Fibroblast of the aortic adventitia (primary cell): ENCODE measurements at places on chromosomes 7 and 10. TPM values are rescaled to one million over a fixed set of nuclear protein-coding genes. Genes with fewer than 3 reads are reported as not detected.

DNA sequence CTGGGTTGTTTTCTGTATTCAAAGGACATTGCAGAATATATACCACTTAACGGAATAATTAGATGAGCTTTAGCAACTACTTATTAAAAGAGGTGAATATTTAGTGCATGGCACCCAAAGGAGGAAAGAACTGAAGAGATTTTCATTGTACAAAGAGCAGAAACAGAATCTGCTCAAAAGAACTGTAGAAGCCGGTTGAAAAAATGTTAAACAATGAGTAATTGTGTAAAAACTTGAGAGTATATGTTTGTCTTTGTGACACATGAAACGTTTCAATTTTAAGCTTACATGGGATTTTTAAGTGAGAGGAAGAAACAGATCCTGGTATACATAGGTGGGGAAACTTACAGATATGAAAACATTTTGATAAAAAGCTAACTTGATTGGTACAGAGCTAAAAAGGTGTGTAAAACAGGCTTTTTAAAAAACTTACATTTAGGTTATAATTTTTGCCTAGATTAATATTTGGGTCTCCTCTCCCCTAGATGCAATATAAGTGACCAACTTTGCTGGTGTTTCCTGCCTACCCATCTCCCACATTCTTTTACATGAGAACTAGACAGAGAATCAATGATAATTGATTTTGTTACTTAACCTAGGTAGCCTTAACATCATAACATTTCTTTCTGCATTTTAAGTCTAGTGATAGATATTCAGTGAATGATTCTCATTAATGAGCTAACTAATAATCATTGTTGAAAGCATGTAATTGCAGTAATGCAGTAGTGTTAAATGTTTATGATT is 6.8 kb downstream of the ARL5B start:
- peak; percentile 35 for DNase-seq

- DNase-seq, result peak; percentile 77
Observed at GRCh38 chr7:13742126-13742525, 247.3 kb downstream of the ETV1 start.

Gene MSMB
- not detected in 2 replicates for total RNA-seq

DNA sequence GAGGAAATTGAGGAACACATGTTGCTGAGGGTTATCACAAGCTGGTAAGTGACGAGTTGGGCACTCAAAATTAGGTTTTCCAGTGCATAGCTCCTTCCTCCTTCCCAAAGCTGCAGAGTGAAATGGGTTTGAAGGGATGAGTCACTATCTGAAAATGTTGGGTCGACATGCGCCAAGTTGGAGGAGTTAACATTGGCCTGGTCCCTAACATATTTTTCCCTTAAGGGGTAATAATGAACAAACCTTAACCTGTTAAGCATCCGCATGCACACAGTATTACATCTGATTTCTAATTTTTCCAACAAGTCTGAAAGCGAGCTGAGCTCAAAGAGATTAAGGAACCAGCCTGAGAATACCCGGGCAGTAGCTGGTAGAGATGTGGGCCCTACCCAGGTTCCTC is 20.7 kb upstream of the TECTB start:
- peak; percentile 46 for DNase-seq

Gene NCF1
- total RNA-seq, result not detected in 2 replicates

Gene TRIM50
- not detected in 2 replicates for total RNA-seq

Gene NPFFR1
- total RNA-seq, result not detected in 2 replicates

GRCh38 chr7:40983111-40983510 is 719.8 kb downstream of the INHBA start:
- DNase-seq, result no peak

DNA sequence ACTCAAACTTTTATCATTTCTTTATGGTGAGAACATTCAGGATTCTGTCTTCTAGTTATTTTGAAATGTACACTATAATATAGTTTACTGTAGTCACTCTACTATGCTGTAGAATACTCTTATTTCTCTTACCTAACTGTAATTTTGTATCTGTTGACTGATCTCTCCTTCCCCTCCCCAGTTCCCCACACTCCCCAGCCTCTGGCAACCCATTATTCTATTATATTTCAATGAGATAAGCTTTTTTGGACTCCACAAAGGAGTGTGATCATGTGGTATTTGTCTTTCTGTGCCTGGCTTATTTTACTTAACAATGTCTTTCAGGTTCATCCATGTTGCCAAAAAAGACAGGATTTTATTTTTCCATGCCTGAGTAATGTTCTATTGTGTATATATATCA is 71.4 kb upstream of the DYNC1I1 start:
- DNase-seq, result no peak

- peak; percentile 96 for DNase-seq
Observed at GRCh38 chr7:91913612-91914011, 27.1 kb upstream of the AKAP9 start.

Gene GBX1
- not detected in 2 replicates for total RNA-seq

- DNase-seq, result no peak
Observed at GRCh38 chr7:17326378-17326777, 27.9 kb downstream of the AHR start.

Gene AUTS2
- 10.7 and 33.4 TPM in 2 replicates for total RNA-seq

Gene LIPK
- total RNA-seq, result not detected in 2 replicates

DNA sequence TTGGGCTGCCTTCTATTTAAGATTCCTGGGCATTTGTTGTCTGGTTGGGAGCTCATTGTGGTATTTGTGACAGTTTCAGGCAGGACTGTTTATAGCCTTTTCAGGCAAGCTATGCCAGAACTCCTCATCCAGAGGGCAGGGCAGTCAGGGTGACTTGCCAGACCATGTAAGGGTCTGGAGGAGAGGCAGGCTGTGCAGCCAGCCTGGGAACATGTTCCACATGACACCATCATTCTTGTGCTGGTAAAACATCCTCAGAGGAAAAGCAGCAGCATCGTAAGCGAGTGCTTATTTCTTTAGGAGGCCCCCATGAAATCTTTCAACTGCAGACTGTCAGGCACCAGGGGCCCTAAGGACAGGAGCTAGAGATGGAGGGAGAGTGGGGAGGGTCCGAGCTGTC is 44.0 kb upstream of the SORBS1 start:
- DNase-seq, result no peak

- DNase-seq, result no peak
Observed at GRCh38 chr7:17546189-17546588, 247.7 kb downstream of the AHR start.

DNA sequence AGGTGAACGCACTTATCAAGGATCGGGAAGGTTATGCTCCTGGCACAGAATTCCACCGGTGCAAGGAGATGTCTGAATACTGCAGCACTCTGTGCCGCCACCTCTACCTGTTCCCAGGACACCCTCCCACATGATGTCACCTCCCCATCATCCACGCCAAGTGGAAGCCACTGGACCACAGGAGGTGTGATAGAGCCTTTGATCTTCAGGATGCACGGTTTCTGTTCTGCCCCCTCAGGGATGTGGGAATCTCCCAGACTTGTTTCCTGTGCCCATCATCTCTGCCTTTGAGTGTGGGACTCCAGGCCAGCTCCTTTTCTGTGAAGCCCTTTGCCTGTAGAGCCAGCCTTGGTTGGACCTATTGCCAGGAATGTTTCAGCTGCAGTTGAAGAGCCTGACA is 11.0 kb upstream of the CLCN1 start:
- no peak for DNase-seq

Gene ABCB1
- 0.08 and 0.36 TPM in 2 replicates for total RNA-seq

GRCh38 chr7:43851805-43852204 is 17.5 kb downstream of the MRPS24 start:
- no peak for DNase-seq

GRCh38 chr7:128948976-128949760 is 11.4 kb downstream of the IRF5 start:
- peak; percentile 16 for DNase-seq

Gene CAV2
- total RNA-seq, result 51.2 and 113 TPM in 2 replicates

GRCh38 chr7:7971308-7972040 is 2.9 kb downstream of the GLCCI1 start:
- no peak for DNase-seq

DNA sequence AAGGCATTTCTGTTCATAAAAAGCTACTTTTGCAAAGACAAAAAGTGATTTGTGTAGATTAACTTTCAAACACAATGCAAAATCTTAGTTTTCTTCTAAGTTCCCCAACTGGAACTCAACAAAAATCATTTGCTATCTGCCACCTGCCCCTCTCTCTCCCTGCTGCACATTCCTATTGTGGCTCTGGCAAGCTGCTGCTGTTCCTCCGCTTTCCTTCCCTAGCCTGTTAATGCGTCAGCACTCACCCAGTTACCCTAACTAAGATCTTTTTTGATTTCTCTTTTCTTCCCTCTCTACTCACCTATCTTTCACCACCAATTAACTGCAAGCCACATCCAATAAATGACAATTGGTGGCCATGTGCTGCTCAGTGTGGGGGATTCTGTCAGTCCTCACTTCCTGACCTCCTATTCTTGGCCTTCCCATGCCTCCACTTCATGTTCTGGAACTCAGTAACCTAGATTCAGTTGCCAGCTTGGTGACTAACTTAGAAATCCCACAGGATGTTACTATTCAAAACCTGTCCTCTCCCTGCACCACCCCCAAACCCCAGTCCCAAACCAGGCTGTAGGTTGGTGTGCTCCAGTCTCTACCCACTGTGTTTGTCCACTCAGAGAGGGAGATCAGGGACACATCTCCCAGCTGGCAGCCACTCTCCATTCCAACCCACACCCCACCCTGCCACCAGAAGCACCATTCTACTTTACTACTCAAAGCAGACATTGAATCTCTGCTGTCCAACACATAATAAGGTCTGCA is 140.2 kb upstream of the CTTNBP2 start:
- DNase-seq, result no peak

Gene PNLIPRP2
- total RNA-seq, result not detected in 2 replicates

Gene REEP3
- 17.7 and 95.1 TPM in 2 replicates for total RNA-seq

GRCh38 chr10:17787087-17787961 is 21.8 kb upstream of the MRC1 start:
- DNase-seq, result peak; percentile 96

DNA sequence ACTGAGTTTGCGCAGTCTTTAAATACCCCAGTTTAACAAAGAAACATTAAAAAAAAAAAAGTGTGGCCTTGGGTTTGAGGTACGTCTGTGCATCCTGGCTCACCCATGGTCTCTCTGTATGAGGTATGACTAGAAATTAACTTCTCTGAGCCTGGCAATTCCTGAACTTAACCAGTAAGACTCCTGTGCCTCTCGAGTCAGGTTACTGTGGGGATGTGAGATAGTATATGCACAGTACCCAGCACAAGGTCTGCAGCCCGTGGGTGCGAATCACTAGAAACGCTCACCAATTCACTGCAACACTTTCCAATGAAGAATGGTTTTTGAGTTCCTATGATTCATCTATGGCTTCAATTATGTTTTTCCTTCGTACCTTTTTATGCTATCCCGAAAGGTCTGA is 149.9 kb downstream of the SFMBT2 start:
- DNase-seq, result peak; percentile 3

- no peak for DNase-seq
Observed at GRCh38 chr7:42017349-42017986, 219.5 kb downstream of the GLI3 start.

Gene EFCAB10
- total RNA-seq, result not detected in 2 replicates

- DNase-seq, result no peak
Observed at GRCh38 chr10:11379771-11380170, 231.7 kb downstream of the USP6NL start.

DNA sequence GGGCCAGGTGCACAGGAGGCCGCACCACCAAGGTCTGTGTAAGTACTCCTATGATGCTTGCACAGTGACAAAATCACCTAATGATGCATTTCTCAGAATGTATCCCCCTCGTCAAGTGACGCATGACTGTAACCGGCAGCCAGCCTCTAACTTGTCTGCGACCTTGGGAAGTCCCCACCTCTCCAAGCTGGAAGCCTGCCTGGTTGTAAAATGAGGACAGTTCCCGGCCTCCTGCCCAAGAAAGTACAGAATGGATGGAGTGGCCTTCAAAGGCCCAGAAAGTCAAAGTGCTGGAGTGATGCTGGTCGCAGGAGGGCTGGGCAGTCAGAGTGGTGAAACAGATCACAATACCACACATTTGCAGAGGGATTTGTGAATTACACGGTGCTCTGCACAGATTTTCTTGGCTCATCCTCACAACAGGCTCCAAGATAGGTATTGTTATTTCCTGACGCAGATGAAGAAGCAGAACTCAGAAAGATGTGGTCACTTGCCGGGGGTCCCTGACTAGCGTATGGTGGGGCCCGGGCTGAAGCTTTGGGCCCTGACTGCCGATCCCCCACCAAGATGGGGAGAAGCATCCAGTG is 22.8 kb downstream of the SPOCK2 start:
- no peak for DNase-seq

Gene GRM3
- not detected in 2 replicates for total RNA-seq

Gene NKX2-3
- not detected in 2 replicates for total RNA-seq

DNA sequence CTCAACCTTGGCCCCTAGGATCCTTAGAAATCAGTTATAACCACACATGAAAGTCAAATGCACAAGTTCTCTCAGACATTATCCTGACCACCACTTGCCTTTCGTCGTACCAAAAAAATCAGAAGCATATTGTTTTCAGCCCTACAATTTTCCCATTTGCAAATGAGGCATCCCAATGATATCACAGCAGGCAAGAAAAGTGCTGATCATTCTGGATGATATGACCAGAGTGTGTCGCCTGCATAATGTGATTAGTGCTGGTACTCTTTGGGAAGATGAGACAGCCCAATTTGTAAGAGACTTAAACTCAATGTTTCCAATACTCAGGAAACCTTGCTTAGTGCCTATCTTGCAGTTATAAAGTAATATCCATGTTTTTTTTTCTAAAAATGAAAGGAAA is 168.0 kb downstream of the SORCS1 start:
- DNase-seq, result no peak

DNA sequence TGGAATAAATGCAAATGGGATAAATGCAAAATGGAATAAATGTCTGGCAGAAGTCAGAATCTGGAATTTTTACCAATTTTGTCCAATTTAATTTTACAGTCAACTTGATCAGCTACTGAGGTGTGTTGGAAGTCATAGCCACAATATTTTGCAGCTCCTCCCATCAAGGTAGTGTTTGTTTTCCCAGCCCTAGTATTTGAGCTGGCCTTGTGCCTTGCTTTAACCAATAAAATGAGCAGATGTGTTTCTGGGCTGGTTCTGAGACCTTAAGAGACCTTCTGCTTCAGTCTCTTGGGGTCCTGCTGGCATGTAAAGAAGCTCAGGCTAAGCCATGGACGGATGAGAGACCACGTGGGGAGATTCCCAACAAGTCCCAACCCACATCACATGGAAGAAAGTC is 42.7 kb upstream of the RSBN1L start:
- DNase-seq, result no peak

DNA sequence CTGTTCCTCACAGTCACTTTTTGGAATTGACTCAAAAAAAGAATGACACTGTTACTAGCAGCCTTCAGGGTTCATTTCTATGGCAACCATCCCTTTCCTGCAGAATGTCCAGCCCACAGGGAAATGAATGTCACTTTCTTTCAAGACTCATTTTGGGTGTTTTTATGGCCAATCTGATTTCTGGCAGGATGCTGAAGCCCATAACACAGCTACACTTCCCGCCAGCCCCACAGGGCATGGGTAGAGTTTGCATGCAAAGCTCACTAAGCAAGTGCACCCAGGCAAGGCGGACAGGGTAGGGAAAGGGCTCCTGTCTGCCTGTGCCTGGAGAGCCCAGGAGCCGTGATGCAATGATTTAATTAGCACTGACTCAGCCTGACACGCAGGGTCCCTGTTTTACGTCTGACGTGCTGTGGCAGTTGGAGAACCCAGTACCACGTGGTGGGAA is 26.1 kb upstream of the GPAM start:
- peak; percentile 77 for DNase-seq

GRCh38 chr10:97686301-97686961 is 610 bp downstream of the AVPI1 start:
- no peak for DNase-seq
